ENCODE measurements at places on chromosomes 7 and 10.
A peak's percentile ranks its signal among the peaks of the same experiment; 100 is the strongest.

- no peak for DNase-seq
Observed at GRCh38 chr10:72303424-72304128, 29.9 kb downstream of the DDIT4 start.

DNA sequence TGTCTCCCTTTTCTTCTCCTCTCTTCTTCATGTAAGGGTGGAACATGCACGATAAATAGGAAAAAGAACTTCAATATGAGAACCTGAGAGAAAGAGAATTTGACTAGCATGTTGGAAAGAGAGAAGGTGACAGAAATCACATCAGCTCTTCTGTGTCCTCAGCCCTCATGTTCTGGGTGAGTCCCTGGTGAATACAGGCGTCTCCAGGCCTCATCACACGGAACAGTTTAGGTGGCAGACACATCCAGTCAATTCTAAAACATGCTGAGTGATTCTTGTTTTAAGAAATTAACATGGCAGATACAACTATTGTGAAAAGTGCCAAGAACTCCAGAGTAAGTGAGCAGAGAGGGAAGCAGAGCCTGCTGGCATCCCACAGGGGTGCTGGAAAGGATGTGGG lies 96.1 kb downstream of the FAM107B start:
- DNase-seq = no peak

DNA sequence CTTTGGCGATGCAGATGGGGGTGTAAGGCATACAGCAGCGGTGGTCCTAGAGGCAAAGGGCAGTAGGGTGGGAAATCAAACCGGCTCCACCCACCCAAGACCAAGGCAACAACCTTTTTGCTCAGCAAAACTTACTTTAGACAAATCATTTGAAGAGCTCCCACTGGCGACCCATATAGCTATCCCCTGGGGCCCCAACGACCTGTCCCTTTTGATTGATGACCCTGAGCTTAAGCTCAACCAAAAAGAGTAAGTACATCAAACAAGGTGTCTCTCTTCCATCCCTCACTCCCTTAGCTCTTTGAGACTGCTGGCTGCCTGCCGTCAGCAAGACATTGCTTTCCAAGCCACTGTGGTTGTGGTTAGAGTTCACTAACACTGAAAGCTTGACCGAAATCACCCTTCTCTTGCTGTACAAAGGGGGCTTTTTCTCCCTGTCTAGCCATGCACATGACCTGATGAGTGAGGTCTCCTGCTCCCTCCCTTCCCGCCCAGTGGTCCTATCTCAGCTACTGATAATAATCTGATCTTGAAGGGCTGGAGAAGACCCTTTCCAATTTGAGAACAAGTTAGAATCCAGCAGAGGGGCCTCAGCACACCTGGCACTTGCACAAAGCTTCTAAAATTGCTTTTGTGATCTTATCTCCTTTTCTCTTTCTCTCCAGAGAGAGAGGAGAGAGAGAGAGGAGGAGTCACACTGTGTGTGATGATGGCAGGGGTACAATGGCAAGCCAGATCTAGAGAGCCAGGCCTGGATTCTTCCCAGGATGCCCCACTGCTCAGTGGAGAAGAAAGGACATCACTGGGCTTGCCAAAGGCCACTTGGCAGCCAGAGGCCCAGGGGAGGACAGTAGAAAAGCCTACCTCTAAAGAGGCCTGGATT lies 42.2 kb downstream of the XPNPEP1 start:
- DNase-seq = no peak

DNA sequence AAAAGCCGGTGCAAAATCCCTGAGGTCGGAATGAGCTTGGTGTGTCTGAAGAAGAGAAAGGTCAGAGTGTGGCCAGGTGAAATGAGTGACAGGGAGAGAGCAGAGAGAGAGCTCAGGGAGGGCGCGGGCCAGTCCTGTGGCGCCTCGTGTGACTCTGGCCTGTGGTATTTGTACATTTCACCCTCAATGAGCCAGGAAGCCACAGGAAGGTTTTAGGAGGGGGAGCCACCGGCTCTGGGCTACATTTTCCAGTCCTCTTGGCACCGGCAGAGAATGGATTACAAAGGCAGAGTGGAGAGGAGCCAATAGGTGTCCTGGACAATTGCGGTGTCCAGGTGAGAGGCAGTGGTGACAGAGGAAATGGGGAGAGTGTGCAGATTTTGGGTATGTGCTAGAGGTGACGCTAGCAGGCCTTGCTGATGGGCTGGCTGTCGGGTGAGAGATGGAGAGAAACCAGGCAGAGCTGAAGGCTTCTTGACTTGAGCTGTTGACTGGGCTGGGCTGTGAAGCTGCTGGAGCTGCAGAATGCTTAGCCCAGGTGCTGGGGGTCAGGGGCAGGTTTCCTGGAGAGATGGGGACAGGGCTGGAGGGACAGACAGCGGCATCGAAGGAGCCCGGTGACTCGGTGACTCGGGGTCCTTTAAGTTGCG lies 38.1 kb downstream of the COL13A1 start:
- DNase-seq = no peak

- no peak for DNase-seq
Observed at GRCh38 chr7:95242266-95242665, 82.1 kb downstream of the PON1 start.

DNA sequence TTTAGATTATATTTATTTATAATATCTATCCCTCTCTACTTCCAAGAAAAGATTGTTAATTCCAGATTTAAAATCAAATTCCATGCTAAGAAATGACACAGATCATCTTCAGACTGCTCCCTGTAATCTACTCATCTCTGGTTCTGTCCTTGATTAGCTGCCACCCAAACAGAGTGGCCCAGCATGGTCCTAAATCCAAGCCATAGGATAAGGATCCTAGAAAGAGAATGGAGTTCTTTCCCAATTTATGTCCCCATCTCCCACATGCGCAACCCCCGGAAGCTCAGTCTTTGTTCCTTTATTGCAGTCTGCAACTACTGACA lies 23.4 kb upstream of the HDAC9 start:
- no peak for DNase-seq

GRCh38 chr10:14220026-14220425 lies 110.7 kb downstream of the FRMD4A start:
- DNase-seq = no peak

DNA sequence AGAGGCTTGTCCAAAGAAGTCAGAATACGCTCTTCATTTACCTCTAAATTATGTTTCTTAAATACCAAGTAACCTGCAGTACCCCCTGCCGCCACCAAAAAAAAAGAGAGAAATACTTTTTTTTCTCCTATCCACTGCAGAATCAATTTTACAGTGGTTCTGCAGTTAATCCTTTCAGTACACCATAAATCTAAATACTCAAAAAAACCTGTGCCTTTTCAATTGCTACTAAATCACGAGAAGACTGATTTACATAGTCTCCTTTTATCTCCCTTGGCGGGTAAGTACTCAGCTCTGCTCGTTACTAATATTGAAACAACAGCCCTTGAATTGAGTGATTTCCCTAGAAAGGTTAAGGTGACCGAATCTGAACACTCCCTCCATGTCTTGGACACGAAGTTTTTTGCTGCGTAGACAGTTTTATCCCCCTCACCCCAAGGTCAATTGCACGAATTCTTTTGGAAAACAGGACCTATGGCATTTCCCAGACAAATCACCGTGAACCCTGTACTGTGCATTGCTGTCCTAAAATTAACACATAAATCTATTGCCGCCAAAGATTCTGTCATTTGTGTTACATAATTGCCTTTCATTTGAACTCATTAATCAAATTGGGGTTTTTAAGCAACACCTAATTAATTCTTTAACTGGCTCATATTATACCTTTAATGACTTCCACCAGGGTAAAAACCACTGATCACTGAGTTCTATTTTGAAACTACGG lies 512 bp upstream of the VIM start:
- no peak for DNase-seq

- DNase-seq = no peak
Observed at GRCh38 chr10:70147259-70147625, 742 bp upstream of the TYSND1 start.

- DNase-seq = no peak
Observed at GRCh38 chr10:110118891-110119621, 88.3 kb upstream of the MXI1 start.

GRCh38 chr7:70178787-70179186 lies 580.5 kb downstream of the AUTS2 start:
- DNase-seq = no peak

- no peak for DNase-seq
Observed at GRCh38 chr10:74816824-74817498, 9.4 kb upstream of the KAT6B start.

DNA sequence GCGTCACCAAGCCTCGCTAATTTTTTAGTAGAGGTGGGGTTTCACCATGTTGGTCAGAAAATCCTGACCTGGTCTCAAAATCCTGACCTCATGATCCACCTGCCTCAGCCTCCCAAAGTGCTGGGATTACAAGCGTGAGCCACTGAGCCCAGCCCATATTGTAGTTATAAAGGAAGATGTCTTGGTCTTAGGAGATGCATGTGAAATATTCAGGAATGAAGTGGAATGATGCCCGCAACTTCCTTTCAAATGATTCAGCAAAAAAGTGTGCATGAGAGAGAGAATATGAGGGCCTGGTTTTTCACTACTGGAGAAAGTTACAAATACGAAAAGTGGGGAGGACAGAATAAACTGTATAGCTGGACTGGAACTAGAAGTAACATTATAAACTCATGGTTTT lies 15.9 kb downstream of the TMEM209 start:
- DNase-seq = no peak

DNA sequence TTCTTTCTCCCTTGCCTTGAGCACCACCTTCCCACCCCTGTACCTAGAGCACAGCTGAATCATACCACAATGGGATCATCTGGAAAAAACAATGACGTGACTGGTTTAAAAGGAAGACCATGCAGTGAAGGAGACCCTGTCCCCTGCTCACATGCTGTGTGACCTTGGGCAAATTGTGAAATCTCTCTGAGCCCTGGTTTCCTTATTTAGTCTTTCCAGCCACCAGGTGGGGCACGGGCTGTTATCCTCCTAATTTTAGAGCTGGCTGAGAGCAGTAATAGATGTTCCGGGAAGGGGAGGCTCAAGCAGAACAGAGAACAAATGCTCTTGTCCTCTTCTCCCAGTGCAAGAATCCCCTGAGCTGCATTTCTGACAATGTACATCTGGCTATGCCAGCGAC lies 198.3 kb downstream of the RPS24 start:
- no peak for DNase-seq

GRCh38 chr7:44678471-44679179 lies 70.0 kb upstream of the ZMIZ2 start:
- peak; percentile 63 for DNase-seq

- DNase-seq = no peak
Observed at GRCh38 chr10:77338143-77338542, 299.5 kb downstream of the KCNMA1 start.

- no peak for DNase-seq
Observed at GRCh38 chr10:25831080-25831479, 102.9 kb upstream of the MYO3A start.

DNA sequence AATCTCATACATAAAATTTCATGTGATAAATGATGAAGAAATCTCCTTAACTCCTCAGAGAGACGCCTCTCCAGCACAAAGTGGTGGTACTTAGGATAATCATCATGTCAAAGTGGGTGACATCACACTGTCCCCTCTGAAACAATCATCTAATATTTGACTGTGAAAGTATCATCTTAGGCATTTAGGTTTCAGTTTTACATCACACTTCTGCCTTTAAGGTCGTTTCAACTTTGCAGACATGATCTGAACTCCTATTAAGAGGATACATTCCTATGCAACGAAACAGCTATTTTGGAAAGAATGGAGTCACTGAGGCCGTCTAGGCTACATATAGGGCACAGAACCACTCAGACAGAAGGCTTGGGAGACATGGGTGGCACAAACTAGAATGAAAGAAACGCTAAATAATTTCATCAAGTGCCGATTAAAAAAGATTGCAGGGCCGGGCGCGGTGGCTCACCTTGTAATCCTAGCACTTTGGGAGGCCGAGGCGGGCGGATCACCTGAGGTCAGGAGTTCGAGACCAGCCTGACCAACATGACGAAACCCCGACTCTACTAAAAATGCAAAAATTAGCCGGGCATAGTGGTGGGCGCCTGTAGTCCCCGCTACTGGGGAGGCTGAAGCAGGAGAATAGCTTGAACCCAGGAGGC lies 2.0 kb downstream of the VOPP1 start:
- no peak for DNase-seq

- DNase-seq = no peak
Observed at GRCh38 chr7:131747658-131748232, 191.3 kb upstream of the PODXL start.

- peak; percentile 78 for DNase-seq
Observed at GRCh38 chr7:73894733-73895551, 34.0 kb downstream of the TMEM270 start.

DNA sequence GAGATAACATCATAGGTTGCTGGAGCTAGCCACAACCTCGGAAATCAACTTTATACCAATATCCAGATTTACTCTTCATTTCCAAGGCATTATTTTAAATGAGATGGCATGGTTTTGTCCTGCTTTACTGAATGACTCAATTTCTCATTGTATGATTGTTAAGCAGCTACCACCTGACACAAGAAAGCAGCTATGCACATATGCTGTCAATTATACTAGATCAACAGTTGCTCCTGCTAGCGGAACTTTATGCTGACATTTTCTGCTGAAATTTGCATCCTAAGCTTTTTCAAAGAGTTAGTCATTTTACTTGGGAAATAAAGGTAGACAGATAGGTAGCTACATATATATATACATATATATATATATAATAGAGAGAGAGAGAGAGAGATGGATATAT lies 8.9 kb upstream of the CH25H start:
- DNase-seq = no peak

DNA sequence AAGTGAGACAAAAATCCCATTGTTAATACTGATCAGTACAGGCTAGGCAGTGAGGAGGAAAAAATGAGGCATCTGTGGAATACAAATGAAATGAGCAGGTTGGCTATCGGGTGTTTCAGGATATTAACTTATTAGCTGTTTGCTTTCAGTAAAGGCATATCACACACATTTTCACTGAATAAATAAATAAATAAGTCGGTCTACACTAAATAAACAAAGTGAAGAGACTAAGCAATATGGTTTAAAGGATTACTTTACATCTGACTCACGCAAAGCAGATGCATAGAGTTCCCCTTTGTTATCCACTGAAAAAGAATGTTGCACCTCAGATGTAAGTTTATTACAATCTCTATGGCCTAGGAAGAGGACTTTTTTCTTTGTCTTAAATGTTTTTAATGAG lies 6.3 kb upstream of the SEMA3A start:
- DNase-seq = peak; percentile 36

- DNase-seq = no peak
Observed at GRCh38 chr10:64312876-64313275, 791.7 kb downstream of the REEP3 start.

GRCh38 chr10:29757551-29758297 lies 123.0 kb upstream of the SVIL start:
- DNase-seq = no peak

DNA sequence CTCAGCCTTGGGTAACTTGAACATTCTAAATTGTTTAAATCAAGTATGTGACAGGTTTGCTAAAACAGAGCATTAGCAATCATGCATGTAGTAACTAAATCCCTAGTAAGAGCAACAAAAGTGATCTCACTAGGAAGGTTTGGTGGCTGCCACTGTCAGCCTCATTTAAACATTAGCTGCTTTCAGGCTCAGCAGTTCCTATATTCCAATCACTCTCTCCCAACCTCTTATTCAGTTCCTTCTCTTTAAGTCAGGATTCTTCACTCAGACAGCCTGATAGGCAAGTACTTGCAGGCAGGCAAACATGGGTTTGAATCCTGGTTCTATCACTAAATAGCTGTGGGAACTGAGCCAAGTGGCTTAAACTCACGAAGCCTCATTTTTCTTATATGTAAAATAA lies 3.6 kb downstream of the CREB3L2 start:
- DNase-seq = no peak

GRCh38 chr7:13802651-13803050 lies 186.8 kb downstream of the ETV1 start:
- DNase-seq = no peak

- no peak for DNase-seq
Observed at GRCh38 chr10:91345716-91346115, 64.4 kb upstream of the HECTD2 start.

Measured in AG04450 (cell line).